ENCODE measurements at places on chromosomes 4 and X. TPM values are rescaled to one million over a fixed set of nuclear protein-coding genes. Genes with fewer than 3 reads are reported as not detected.
A peak's percentile ranks its signal among the peaks of the same experiment; 100 is the strongest.

DNA sequence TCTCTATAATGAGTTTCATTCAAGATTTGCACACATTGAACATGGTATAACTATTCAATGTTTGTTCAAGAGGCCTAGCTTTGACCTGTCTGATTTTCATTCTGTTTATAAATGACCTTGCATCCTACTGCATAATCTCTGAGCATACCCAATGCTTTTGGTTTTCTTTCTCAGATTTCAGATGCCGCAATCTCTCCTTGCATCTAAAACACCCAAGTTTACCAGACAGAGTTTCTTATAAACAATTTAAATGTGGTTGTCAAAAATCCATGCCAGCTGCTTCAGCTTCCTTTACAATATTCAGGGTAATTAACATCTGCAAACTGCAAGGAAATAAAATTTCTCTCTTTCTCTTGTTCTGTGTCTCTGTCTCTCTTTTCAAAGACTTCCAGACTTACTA, 123.0 kb upstream of the PCDH18 start:
- DNase-seq = no peak

GRCh38 chr4:40856840-40857362, 107.1 kb downstream of the NSUN7 start:
- DNase-seq = peak; percentile 83

DNA sequence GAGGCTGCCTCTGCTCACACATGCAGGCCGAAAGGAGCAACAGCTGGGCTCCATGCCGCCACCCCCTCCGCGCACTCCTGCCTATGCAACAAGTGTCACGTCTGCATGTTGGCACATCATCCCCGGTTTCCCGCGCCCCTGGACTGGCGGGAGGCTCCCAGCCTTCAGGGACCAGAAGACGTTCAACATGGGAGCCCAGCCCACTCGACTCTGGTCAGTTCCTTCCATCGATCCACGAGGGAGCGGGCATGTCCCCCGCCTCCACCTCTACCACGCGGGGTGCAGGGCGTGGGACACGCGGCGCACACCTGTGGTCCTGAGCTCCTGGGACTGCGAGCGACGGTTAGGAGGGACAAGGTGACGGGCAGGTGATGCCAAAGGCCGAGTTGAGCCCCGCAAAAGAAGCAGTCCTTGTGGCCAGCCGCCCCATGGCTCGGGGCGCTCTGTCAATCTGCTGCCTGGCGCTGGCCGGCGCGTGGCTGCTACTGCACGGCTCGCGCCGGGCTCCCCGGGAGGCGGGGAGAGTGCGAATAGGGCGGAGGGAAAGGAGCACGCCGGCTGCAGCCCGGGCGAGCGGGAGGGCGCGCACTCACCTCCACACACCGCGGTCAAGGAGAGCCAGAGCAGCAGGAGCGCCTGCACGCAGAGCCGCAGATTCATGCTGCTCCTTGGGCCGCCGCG, 645 bp downstream of the APLN start:
- no peak for DNase-seq

DNA sequence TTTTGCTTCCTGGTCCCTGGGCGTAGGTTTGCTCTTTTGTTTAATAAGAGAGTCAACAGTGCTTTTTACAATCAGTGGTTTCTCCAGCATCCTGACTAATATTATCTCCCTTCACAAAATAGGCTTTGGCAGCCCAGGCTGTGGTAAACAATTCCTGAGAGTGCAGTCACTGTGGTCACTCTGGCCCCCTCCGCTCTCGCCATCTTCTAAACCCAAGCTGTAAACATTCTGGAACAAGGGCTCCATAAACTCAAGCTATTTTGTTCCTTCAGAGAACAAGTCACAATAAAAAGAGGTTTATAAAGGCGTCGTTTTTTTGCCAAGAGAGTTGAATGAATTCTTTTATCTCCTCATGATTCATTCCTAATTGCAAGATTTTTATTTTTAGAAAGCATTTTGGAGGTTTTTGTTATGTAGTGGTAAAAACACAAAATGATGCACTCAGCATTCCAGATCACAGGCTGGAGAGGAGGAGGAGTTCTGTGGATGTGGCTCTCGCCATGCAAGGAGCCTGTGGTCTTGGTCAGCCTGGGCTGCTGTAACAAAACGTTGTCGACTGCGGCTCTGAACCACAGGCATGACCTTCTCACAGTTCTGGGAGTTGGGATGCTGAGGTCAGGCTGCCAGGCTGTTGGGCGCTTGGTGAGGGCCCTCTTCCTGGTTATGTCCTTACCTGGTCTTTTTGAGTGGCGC, 486.4 kb upstream of the FAT1 start:
- DNase-seq = no peak

- DNase-seq = no peak
These were observed 330.9 kb upstream of the PPP1R2C start for GRCh38 chrX:43108828-43109227.

- peak; percentile 56 for DNase-seq
These were observed at the start of gene GPR173 for GRCh38 chrX:53048169-53049126. TSS of gene GPR173 (plus strand) at chrX:53048789. CDS start at chrX:53076622, 27,833 bp downstream.

- DNase-seq = no peak
These were observed 117.2 kb downstream of the TMEM144 start for GRCh38 chr4:158327525-158327924.

DNA sequence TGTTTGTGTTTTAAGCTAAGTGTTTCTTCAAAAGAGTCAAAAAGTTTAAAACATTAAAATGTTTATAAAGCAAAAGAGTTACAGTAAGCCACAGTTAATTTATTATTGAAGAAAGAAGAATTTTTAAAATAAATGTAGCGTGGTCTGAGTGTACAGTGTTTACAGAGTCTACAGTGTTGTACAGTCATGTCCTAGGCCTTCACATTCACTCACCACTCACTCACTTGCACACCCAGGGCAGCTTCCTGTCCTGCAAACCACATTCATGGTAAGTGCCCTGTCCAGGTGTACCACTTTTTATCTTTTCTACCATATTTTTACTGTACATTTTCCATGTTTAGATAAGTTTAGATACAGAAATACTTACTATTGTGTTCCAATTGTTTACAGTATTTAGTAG, 239.7 kb upstream of the AGA start:
- no peak for DNase-seq

- no peak for DNase-seq
These were observed 350.1 kb downstream of the AR start for GRCh38 chrX:67893931-67894330.

DNA sequence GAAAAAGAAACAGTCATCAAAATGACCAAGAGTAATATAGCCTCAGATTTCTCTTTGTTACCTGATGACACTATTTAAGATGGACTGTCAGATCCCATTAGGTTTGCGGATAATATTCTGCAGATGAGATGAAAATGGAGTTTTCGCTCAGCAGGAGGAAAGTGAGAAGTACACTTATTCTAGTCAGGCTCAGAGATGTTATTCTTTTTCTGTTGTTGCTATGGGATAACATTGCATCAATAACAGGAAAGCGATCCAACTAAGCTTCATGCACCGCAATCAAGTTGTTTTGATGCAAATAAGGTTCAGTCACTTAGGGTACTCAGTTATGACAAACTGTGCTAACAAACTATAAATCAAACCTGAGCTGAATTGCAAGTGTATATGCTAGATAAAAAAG, 415.0 kb downstream of the CCSER1 start:
- no peak for DNase-seq

DNA sequence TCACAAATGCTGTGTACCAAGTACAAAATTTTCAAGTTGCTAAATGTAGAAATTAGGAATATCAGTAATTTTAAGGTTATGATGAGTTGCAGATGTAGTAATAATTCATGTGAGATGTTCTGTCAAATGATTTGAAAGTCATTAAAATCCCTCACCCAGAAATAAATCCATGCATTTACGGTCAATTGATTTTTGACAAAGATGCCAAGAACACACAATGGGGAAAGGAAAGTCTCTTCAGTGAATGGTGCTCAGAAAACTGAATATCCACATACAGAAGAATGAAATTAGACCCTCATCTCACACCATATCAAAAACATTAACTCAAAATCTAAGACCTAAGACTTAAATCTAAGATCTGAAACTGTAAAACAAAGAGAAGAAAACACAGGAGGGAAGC, 12.9 kb upstream of the BMPR1B start:
- DNase-seq = no peak

- peak; percentile 29 for DNase-seq
These were observed 92.9 kb upstream of the TLL1 start for GRCh38 chr4:165779950-165780670.

DNA sequence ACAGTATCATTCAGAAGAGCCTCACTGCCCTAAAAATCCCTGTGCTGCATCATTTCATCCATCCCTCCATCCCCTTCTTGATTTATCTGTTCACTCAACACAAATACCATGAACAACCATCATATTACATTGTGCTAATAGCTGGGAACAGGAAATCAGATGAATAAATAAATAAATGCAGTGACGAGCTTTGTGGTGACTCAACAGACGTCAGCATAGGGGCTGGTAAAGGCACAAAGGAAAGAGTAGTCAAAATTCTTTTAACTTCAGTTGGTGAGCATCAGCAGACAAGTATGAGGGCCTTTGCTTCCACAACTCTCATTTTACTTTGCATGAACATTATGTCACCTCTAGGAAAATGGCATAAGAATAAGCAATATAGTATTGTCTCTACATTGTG, 65.5 kb downstream of the EDNRA start:
- DNase-seq = no peak

- no peak for DNase-seq
These were observed 62.5 kb downstream of the NPY1R start for GRCh38 chr4:163269869-163270268.

DNA sequence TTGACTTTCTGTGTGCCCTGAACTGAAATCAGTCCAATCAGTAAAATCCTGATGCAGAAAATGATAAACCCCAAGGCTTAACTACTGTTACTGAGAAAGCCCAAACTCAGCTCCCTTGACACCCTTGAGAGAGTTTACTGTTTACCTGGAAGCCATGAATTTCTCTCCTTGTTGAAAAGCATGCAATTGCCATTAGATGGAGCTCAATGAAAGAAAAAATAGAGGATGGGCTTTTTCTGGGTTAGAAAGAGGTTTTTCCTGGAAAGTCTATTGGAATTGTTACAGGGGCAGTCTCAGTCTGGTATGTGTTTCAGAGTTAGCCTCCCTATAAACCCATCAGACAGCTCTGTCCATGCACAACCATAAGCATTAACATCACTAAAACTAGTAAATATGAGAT, 66.4 kb upstream of the C4orf54 start:
- DNase-seq = no peak

DNA sequence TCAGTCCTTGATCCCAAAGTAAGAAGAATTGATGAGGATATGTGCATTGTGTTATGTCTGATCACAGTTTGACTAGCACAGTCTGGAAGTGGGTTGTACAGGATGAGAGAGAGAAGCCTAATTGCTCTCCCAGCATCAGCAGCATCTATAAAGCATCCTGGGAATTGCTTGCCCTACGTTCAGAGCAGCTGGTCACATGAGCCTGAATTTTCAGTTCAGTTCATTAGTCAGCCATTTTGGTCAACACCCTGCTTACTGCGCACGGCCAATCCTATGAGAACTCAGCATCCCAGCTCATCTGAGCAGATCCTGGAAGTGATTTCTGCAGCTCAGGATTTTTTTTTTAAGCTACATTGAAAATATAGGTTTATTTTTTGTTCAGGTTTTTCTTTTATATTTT, at the start of gene RUFY3:
Gene RUFY3 (plus strand): TSS at position 218 of the 400 bp plus-strand sequence. CDS start 610 bp downstream, outside the sequence.
- DNase-seq = no peak

- no peak for DNase-seq
These were observed 19.2 kb upstream of the WFS1 start for GRCh38 chr4:6250235-6250983.

Gene FGA
- 2.9 TPM for total RNA-seq

Gene APBB2
- 105 TPM for total RNA-seq

Gene P2RY10
- 2.3 TPM for total RNA-seq

Gene AFF2
- total RNA-seq = 9.0 TPM

Gene PRDM5
- 23.0 TPM for total RNA-seq

Gene FGFBP1
- 3.4 TPM for total RNA-seq
